NB4 (cell line): ENCODE measurements at places on chromosomes 12 and 14.
A peak's percentile ranks its signal among the peaks of the same experiment; 100 is the strongest.

GRCh38 chr12:27385766-27386564 lies 53.3 kb downstream of the BMAL2 start:
- DNase-seq: no peak

DNA sequence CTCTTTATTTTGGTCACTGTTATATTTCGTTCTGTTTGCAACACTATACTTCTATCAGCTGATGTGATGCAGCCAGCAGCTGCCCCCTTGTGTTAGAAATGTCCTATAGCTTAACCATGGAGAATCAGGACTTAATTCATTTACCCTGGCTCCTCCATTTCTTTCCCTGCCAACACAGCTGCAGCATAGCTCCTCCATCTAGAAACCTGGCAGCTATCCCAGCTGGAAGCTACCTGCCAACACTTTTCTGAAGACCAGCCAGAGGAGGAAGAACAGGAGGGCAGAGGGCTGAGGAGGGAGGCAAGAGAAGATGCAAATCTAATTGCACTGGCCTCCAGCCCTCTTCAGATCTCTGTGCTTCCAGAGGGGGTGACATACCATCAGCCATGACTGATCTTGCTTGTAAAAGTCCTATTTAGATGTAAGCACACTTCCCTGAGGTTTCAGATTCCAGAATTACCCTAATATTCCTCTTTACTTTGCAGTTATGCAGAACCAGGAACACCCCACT lies 156.8 kb upstream of the TMEM260 start:
- peak; percentile 40 for DNase-seq

GRCh38 chr14:79643132-79643531 lies 568.2 kb downstream of the DIO2 start:
- no peak for DNase-seq

- no peak for DNase-seq
Measured at GRCh38 chr12:45849289-45849688, 119.8 kb downstream of the ARID2 start.

GRCh38 chr14:94679106-94679810 lies 67.1 kb downstream of the SERPINA3 start:
- DNase-seq: no peak

- peak; percentile 93 for DNase-seq
Measured at GRCh38 chr12:591167-592023, 71.8 kb downstream of the NINJ2 start.

- no peak for DNase-seq
Measured at GRCh38 chr12:11917501-11917900, 153.2 kb upstream of the BCL2L14 start.

- DNase-seq: no peak
Measured at GRCh38 chr12:112988224-112988623, 9.9 kb downstream of the OAS2 start.

GRCh38 chr14:96965885-96966595 lies 168.9 kb downstream of the VRK1 start:
- DNase-seq: no peak

- DNase-seq: no peak
Measured at GRCh38 chr12:42935756-42936155, 346.2 kb upstream of the PRICKLE1 start.

- DNase-seq: no peak
Measured at GRCh38 chr14:67440513-67440912, 28.5 kb upstream of the PLEK2 start.

GRCh38 chr12:15862840-15863239 lies 19.3 kb upstream of the STRAP start:
- DNase-seq: no peak

- DNase-seq: no peak
Measured at GRCh38 chr12:54937376-54937775, 47.2 kb downstream of the TESPA1 start.

DNA sequence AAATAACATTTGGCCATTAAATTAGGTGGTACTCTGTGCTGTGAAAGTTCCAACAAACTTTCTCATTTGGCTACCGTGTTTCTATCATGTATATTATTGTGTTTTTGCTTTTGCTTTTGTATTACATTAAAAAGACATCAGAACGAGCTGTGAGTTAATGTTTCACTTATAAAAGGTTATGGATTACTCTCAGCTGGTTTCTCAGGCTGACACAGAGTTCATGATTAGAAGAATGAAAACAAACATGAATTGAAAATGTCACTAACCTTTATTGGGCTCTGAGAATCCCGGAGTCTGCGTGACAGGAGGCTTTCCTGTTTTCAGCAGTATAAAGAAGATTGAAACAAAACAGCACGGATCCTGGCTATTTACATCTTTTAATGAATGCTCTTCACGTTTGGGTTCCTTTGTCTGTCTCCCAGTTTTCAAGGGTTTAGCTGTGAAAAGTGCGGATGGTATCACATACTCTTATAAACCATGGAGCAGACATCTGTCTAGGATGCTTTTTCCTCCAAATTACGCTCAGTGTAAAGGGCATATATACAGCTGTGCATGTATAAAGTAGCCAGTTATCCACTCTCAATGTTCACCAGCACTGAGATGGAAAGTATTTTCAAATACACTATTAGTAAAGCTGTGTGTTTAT lies 153.6 kb downstream of the PTCSC3 start:
- DNase-seq: no peak

GRCh38 chr12:64273527-64274403 lies 51.7 kb upstream of the KICS2 start:
- DNase-seq: peak; percentile 45

DNA sequence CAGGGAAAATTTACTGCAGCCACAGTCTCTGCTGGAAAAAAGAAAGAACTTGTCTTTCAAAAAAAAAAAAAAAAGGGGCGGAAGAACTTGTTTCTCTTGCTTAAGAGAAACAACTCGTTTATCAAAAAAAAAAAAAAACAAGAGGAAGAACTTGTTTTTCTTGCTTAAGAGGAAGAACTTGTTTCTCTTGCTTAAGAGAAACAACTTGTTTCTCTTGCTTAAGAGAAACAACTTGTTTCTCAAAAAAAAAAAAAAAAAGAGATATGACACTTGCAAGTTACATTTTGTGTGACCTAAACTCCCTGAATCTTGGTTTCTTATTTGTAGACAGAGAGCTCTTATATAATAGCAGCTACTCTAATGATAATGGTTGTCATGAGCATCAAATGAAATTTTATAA lies 44.7 kb upstream of the USP15 start:
- peak; percentile 61 for DNase-seq
